ENCODE measurements at places on chromosomes 2 and 18.
A peak's percentile ranks its signal among the peaks of the same experiment; 100 is the strongest.

GRCh38 chr18:42760290-42760689 lies 355.2 kb downstream of the RIT2 start:
- no peak overlapping the region for H3K27ac ChIP-seq
- no peak overlapping the region for H3K4me3 ChIP-seq
- H3K36me3 ChIP-seq = no peaks in the 10 kb centered on the region
- no peaks in the 10 kb centered on the region for H3K27me3 ChIP-seq

DNA sequence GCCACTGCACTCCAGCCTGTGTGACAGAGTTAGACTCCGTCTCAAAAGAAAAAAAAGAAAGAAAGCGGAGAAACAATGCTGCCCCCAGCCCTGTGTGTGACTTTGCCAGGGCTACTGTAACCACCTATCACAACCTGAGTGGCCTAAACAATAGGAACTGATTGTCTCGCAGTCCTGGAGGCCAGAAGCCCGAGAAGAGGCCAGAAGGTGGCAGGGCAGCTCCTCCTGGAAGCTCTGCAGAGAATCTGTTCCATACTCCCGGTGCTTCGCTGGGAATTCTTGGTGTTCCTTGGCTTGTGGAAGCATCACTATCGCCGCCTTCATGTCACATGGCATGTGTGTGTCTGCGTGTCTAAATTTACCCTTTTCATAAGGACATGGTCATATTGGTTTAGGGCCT lies 14.4 kb upstream of the RAB17 start:
- DNase-seq = no peak
- peaks cover 21% of the 10 kb centered on the region for H3K4me1 ChIP-seq
- H3K27ac ChIP-seq = no peak overlapping the region

DNA sequence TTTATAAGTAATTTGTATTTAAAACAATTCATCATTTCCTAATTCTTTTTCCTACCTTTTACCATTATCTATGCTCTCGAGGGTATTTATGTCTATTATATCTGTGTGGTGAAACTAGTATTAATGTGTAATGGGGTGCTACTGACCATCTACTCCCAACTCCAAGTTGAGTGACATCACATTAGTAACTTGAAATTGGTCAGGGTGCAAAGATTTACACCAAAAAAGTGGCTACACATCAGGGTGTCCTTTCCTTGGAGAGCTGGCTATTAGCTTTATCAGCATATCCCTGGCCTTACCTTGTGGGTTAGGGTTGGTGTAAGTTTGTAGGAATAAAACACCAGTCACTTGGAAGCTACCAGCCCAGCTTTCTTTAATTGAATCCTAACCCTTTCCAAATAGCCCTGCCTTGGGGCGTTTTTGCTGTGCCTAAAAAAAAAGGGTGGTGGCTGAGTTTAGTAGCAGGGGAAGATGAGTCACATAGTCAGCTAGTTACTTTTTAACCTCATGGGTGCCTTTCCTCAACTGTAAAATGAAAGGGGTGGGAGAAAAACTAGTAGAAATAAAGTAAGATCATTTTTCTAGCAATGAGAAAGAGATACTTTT lies 14.0 kb downstream of the ANXA4 start:
- DNase-seq = no peak
- H3K4me1 ChIP-seq = peaks cover 14% of the 10 kb centered on the region
- H3K36me3 ChIP-seq = peaks cover 3% of the 10 kb centered on the region
- peak overlapping the region; percentile 6 for H3K27ac ChIP-seq

GRCh38 chr2:161042990-161043625 lies 117.1 kb upstream of the TANK start:
- H3K27ac ChIP-seq = no peak overlapping the region
- H3K36me3 ChIP-seq = no peaks in the 10 kb centered on the region
- H3K4me1 ChIP-seq = no peaks in the 10 kb centered on the region
- H3K4me3 ChIP-seq = no peak overlapping the region
- no peak for DNase-seq

Measured in activated T-cell treated with anti-CD3 and anti-CD28 coated beads, Interleukin-2, amount 50 U/mL, for 24 hours (primary cell).